ENCODE measurements at places on chromosomes 3 and 15. TPM values are rescaled to one million over a fixed set of nuclear protein-coding genes. Genes with fewer than 3 reads are reported as not detected.

Gene GUCA1C
- not detected for total RNA-seq

- DNase-seq, result no peak
Measured at GRCh38 chr15:31283043-31283442, 43.6 kb upstream of the KLF13 start.

Gene P2RY13
- not detected for total RNA-seq

DNA sequence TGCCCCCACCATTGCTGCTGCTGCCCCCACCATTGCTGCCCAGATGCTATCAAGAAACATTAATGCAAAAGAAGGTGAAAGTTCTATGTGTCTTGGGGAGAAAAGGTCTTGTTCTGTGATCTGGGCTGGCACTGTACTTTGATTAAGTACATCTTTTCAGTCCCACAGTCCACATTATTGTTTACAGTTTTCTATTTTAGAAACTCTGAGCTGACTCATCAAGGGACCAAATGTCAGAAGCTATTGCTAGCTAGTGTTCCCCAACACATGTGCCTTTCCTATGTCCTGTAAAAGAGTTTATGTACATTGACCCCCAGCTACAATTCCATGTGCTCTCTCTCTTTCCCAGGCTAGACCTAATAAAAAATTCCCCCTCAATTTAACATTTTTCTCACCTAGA, 264.7 kb upstream of the NECTIN3 start:
- DNase-seq, result peak; percentile 53

- peak; percentile 16 for DNase-seq
Measured at GRCh38 chr3:59300733-59301132, 250.9 kb upstream of the CFAP20DC start.

Gene NME9
- not detected for total RNA-seq

Gene FAN1
- 15.0 TPM for total RNA-seq

DNA sequence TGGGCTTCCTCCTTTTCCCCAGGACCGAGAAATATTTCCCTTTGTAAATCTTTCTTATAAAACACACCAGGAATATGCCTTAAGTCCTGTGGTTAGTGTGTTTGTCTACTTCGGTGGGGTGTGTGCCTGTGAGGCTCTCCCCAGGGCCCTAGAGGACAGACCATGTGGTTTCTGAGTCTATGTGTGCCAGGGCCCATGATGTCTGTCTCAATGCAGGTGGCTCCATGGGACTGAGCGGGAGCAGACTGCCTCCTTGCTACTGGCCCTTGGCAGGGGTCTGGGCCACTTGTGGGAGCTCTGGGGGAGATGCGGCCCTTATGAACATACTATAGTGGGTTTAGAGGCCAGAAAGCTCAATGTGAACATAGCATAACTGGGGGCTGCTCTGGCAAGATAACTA, 37.6 kb downstream of the SCN5A start:
- no peak for DNase-seq

DNA sequence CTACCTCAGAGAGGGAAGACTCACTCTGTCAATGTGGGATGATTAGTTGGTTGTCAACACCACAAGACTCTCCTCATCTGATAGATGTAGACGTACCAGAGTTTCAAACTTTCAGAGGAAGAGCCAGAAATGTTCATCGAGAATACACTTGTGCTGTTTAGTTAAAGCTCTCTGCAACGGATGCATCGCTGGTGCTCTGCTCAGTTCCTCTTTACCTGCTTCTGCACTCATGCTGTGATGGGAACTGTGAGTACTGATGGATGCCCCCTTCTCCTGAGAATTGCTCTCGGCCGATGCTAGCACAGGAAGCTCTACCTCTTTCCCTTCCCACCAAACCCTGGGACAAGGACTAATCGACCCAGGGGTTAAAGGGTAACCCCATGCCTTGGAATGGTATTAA, 51.8 kb upstream of the CCDC54 start:
- no peak for DNase-seq

Gene CADM2
- not detected for total RNA-seq

Gene FANCD2
- 19.7 TPM for total RNA-seq

- DNase-seq, result no peak
Measured at GRCh38 chr3:16596352-16597032, 8.7 kb downstream of the DAZL start.

- DNase-seq, result peak; percentile 38
Measured at GRCh38 chr3:99118381-99118780, 216.9 kb upstream of the DCBLD2 start.

DNA sequence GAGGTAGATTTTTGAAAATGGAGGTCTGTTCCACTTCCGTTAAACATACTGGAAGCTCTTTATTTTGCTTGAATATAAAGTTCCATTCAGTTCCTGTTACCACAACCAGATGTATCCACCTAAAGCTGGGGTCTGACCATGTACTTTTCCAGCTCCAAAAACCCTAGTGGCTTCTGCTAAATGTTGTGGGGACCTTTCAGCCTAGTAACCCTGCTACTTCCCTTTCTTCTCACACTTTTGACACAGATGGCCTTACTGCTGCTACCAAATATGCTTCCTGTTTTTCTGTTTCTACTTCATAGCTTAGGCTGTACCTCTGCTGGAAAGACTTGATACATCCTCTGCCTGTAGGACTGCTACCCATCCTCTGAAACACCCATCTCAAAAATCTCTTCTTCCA, 87.8 kb downstream of the COL6A6 start:
- DNase-seq, result no peak

GRCh38 chr3:23004971-23005370, 198.2 kb upstream of the UBE2E2 start:
- peak; percentile 89 for DNase-seq

- no peak for DNase-seq
Measured at GRCh38 chr15:81786776-81787175, 259.0 kb downstream of the MEX3B start.

Gene CAND2
- 2.9 TPM for total RNA-seq

DNA sequence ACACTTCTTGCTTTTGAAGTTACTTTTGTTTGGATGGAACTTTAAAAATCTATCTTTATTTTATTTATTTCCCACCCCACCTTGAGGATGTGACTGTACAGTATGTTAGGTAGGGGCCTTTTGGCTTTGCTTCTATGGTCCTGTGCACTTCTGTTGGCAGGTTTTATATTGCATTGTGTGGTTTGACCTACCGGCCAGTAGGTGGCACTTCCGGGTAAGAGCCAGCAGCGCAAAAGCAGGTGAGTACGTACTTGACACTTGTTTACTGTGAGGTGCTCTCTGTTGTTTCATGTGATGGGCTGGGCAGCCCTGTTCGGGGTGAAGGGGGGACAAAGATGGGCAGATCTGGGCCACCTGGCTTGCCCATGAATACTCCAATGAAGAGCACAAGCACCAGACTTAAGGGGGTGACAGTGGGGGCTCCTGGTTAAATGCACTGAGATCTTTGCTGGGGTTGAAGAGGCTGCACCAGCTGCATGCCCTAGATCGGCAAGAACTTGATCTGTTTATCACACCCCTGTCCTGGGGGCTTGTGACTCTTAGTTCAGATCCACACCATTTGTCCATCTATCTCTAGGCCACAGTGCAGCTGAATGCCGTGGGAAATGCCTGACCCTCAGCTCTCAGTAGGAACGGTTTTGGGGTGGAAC, 131.6 kb downstream of the NLGN1 start:
- DNase-seq, result peak; percentile 4

DNA sequence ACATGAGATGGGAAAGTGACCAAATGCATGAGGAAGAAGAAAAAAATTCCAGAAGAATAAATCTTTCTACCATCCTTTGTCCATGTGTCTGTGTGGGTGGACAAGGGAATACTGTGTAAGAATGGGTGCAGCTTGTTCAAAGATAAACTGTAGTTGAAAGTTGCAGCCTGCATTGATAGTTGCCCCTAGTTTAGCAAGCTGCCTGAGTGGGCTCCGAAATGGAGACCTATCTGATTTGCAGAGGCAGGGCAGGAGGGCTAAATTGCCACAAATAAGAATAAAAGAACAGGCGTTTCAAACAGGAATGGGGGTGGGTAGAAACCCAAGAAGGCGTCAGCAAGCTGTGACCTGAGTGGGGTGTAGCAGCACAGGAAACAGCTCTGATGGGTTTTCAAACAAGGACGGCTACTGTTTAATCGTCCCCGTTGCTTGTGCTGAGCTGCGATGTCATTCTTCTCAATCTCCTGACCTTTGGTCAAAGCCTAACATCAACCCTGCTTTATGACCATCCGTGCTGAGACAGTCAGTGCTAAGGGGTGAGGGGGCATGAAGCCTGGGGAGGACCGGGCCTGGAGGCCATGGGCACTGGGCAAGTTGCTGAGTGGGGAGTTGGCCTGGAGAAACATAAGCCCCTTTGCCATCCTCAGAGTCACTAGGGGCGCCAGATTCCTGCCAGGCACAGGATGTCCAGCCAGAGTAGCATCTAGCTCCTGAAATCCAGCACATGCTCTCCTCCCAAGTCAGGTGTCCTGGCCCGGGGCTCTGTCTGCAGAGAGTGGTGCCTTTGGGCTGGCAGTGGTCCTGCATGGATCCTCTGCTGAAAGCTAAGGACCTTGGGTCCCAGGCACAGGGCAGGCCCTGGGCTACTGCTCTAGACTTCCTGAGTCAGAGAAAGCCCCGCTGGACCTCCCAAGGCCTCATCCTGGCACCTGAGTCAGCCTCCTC, 19.2 kb upstream of the C15orf39 start:
- DNase-seq, result peak; percentile 28

DNA sequence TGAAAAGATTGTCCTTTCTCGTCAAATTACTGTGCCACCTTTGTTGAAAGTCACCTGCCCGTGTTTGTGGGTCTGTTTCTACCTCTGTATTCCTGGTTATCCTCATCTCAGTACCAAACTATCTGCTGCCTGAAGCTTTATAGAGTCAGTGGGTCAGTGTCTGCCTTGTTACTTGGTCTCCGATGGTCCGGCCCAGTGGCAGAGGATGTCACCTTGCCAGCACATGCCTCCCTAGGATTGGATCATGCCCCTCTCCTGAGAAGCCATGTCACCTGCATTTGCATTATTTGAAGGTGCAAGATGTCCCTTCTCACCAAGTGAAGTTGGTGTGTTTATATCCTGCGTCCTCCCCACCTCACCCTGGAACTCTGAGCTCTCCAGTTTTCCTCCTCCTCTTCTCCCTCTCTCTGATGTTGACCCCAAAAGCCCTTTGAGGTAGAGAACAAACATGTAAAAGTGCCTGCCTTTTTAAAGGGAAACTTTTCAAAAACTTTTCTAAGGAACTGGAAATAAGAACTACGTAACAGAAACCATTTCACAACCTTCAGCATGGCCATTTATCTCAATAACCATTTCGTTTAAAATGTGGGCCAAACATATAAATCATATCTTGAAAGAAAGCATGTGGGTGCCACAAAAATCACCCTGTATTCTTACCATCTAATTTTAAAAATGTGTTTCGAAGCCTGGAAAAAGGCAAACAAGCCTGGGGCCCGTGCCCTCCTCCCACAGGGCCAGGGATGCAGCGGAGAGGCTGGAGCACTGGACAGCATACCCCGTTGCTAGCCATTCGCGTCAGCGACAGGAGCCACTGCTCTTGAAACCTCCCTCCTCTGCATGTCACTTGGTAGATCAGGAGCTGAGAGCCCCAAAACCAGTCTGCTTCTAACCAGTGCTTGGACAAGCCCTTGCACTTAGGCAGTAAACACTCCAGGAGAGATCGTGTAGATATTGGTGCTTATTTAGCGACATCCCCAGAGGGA, 102.1 kb downstream of the VGLL4 start:
- no peak for DNase-seq

Gene AQP9
- not detected for total RNA-seq

GRCh38 chr3:122770521-122771202, 23.0 kb downstream of the HSPBAP1 start:
- DNase-seq, result no peak

- DNase-seq, result no peak
Measured at GRCh38 chr3:115095236-115095635, 51.9 kb downstream of the ZBTB20 start.

DNA sequence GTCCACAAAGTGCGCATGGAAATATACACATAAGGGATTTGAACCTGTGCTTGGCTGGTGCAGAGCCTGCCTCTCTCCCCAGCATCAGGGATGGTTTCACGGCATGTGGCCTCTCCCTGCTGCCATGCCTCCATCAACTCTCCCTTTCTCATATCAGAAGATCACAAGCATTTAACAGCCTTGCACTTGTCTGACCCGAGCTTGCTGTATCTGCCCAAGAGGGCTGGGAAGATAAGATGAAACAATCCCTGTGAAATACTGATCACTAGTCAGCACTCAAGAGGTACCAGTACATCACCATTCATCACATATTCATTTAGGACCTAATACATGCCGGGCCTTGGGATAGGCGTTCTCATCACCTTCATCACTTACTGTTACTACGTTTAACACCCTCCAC, 107.6 kb upstream of the ARHGEF3 start:
- no peak for DNase-seq

GRCh38 chr3:48428572-48429316, 1.1 kb downstream of the PLXNB1 start:
- peak; percentile 18 for DNase-seq

GRCh38 chr3:168070919-168071318, 24.8 kb downstream of the GOLIM4 start:
- no peak for DNase-seq

- no peak for DNase-seq
Measured at GRCh38 chr3:129507181-129507831, 21.1 kb upstream of the RHO start.

Gene MUC20
- total RNA-seq, result not detected

DNA sequence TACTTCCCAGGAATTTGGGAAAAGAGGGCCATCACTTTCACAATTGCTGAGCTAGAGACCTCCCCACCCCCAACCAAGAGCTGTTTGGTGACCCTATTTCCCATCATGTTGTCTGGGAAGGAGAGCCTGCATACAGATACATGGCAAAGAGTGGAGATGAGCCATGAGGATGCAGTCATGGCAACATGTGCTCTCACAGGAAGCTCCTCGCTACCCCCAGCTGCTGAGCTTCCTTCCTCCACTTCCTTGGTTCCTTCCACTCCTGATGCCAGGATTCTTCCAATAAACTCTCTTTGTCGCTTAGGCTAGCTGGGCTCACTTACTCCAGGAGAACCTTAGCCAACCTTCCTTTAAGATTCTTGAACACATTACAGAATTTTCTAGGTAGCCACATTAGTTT, 48.3 kb upstream of the MUC13 start:
- no peak for DNase-seq

GRCh38 chr3:123088387-123088786, 21.6 kb downstream of the PDIA5 start:
- no peak for DNase-seq

DNA sequence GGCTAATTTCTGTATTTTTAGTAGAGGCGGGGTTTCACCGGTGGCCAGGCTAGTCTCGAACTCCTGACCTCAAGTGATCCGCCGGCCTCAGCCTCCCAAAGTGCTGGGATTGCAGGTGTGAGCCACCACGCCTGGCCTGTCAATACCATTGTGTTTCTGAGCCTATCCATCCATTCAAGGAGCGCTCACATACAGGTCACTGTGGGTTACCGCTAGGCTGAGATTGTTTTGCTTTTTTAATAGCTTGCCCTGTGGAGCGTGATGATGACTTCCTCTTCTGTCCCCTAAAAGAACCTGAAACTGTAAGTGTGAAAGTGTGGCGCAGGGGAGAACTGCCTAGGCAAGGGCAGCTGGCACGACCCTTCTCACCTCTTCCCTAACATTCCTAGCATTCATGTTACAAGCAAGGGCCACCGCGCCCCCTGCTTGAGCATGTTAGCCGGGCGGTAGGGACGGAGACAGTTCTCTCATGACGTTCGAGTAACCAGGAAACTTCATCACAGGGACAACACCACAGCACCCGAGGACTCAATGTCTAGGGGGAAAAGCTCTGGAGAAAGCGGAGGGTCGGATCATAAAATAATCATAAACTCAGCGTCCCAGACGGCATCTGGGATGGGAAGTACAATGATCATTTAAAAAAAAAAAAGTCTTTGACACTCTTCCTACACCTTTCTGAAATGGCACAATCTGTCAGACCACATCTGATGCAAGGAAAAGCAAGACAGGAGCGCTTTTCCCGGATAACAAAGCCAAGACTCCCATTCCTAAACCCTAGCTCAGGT, 790 bp downstream of the LAMP3 start:
- no peak for DNase-seq

GRCh38 chr15:99504823-99505551, 60.8 kb upstream of the MEF2A start:
- DNase-seq, result peak; percentile 38
